ENCODE measurements at places on chromosomes 6 and 20.

DNA sequence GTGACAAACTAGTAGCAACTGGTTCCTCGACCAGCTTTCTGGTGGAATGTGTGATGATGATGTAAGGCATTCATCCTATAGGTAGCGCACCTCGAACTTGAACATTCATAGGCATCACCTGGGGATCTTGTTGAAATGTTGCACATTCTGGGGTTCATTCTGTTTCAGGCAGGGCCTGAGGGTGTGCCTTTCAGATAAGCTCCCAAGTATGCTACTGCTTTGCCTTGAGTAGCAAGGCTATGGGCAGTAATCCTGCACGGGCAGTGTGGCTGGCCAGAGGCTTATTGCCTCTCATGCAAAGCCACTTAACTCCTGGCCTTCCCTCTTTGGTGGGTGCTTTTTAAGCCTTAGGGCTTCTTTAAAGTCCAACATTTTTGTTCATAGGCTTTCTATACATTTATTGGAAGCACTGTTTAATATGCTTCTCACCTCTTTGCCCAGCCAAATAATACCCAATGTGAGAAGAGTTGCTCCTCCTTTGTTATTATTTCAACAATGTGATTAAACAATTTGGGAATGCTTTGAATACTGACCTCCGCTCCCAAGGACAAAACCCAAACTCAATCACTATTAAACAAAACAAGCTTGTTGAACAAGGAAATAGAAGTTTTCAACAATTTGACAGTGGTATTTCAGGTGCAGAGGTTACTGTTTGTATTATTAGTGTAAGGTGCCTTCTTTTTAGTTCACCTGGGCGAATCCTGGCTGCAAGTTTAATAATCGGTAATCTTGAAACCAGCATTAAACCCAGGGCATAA is 57.5 kb downstream of the JARID2 start:
- DNase-seq, result no peak

- DNase-seq, result peak; percentile 57
Measured at GRCh38 chr6:37696841-37697662, 631 bp downstream of the MDGA1 start.

GRCh38 chr20:54112221-54112884 is 42.0 kb upstream of the BCAS1 start:
- DNase-seq, result no peak

DNA sequence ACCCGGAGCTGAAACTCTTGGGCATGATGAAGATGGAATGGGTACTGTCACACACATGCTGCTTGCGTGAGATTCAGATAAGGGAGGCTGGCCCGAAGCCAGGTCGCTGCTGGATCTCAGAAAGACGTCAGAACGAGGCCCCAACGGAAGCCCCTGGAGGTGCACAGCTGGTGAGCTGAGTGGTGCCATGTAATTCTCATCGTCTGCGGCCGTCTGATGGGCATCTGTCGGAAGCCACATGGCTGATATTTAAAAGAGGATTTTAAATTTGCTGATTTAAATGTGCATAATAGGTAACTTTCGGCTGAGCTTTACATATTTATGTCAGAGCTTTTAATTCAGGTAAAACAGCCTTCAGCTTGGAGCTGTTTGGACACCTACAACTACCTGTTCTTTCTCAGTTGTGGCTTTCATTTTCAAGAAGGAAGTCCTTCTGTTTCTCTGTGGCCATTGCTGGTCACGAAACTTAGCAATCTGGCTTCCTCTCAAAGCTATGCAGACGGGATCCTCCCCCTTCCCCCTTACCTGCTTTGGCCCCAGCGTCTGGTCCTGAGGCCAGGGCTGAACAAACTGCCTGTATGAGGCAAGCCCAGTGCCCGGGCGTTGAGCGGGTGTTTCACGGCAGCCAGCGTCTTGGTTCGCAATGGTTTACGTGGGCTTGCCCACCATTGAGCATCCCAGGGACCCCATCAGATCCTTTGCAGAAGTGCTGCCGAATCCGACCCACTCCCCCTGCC is 9.2 kb downstream of the SLCO4A1 start:
- peak; percentile 73 for DNase-seq

GRCh38 chr6:164379795-164380194 is 929.6 kb downstream of the C6orf118 start:
- no peak for DNase-seq

DNA sequence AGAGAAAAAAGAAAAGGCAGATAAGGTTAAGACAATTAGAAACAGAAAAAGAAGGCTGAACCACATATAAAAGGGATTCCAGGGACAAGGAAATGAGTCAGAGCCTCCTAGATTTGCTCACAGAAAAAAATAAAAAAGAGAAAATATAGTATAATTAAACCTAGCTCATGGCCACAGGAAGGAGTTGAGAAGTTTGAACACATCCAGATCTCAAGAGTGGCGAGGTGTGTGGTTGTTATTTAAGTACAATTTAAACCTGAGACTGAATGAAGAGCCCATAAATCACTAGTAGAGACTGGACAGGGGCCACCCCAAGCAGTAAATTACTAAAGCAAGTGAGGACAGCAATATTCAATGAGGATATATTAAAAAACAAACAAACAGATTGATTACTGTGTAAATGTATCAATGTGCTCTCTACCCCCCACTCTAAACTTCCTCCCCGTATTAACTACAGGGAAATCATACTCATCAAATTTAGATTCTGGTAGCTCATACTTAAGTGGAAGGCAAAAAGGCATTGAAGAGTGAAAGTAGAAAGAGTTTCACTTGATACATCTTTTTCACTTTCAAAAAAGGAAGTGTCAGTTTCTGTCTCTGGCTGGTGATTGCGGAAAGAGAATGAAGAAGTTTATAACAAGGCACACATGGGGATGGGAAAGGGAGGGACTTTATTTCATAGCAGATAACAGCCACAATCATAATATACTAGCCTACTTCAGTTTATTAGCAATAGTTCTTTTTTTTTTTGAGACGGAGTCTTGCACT is 49.3 kb upstream of the SCAF8 start:
- peak; percentile 65 for DNase-seq

- no peak for DNase-seq
Measured at GRCh38 chr20:17661121-17661744, 20.8 kb downstream of the RRBP1 start.

- DNase-seq, result no peak
Measured at GRCh38 chr6:99282479-99283062, 66.9 kb downstream of the FAXC start.

Measured in germinal center (tissue), 1 donor.